ENCODE measurements at places on chromosomes 6 and 20.

GRCh38 chr20:3787324-3788014 is 929 bp upstream of the CENPB start:
- no peak for DNase-seq

DNA sequence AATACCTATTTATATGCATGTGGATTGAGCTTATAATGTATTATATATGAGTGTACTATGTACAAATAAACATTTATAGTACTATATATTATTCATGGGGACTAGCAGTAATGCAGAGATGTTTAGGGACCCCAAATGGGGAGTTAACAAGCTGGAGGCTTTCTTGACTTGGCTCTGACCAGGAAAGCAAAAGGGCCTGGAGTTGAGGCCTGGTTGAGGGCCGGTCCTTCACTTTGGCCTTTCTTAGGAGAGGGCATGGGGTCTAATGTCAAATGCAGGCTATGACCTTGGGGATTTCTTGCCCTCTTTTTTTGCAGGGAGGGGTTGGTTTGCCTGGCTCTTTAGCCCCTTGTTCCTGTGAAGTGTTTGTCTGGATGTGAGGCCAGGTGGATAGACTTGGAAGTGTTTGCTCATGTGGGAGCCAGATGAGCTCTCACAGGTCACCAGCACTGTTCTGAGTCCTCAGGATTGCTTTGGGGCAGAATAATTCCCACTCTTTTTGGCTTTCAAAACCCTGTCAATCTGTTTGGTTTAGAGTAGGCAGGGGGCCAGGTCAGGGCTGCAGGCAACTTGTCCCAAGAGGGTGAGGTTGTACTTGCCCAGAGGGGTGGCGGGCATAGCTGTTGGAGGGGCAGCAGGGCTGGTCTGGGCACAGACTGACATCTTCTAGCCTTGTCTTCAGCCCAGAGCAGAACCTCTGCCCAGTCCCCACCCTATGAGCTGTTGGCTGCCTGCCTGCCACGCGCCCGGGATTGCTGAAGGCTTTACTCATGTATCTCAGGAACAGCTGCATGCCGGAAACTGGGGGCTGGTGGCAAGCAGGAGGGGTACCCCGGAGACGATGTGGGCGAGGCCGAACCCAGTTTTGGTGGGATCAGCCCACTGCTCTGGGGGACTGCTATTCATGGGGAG is 14.6 kb downstream of the TJAP1 start:
- DNase-seq, result no peak

- peak; percentile 53 for DNase-seq
These were observed 769 bp upstream of the TRPC4AP start for GRCh38 chr20:35093267-35093884.

DNA sequence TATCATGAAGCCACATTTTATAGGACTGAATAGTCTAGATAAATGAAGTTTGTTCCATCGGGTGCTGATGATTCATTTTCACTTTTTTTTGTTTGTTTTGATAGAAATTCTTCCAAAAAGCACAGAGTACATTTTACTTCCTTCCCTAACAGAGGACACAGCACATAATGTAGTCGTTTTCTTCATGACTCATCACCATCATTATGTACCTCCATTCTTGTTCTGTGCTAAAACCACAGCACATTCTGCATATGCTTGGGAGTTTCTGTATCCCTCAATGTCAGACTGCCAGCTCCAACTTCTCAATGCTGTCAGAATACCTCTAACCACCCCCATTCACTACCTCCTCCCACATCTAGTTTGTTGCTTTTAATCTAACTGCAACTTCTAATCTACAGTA is 1004.9 kb upstream of the ADGRB3 start:
- no peak for DNase-seq

GRCh38 chr6:26552205-26552604 is 14.0 kb downstream of the HMGN4 start:
- no peak for DNase-seq

- DNase-seq, result no peak
These were observed 16.1 kb downstream of the PPIL1 start for GRCh38 chr6:36858407-36858981.

- DNase-seq, result no peak
These were observed 1126.4 kb upstream of the CITED2 start for GRCh38 chr6:140500849-140501248.

GRCh38 chr6:26550250-26550993 is 12.3 kb downstream of the HMGN4 start:
- DNase-seq, result peak; percentile 77

DNA sequence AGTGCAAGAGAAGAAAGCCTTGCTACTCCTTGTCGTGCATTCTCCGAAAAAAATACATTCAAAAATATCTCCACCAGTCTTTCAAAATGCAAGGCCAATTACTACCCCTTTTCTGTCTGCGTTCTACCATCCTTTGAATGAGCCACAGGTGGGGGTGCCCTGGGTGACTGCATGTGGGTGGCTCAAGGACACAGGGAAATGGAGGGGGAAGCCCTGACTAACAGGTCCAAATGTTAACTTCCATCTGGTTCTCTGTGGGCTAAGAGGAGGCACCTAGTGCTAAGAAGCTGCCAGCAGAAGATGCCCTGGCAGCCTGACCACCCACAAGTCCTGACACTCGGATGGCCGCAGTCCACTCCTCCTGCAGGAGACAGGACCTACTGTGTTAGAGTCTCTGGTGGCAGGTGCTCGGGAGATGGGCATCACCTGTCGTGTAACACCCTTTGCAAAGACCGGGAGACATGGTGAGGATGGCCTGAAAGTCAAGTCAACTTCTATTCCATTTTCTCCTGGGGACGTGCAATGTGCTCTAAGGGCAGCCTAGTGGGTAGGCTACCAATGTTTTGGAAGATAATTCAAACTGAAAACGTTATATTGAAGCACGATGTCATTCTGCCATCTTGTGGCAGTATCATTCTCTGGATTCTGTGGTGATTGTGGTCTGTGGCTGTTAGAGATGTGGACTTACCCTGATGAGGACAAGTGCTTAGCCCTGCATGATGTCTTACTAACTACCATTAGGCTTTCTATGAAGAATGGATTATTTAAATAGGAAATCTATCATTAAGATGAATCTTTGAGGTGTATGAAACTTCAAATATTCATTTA is 27.4 kb upstream of the IGF2R start:
- no peak for DNase-seq

- no peak for DNase-seq
These were observed 30.0 kb downstream of the ALDH5A1 start for GRCh38 chr6:24524805-24525204.

DNA sequence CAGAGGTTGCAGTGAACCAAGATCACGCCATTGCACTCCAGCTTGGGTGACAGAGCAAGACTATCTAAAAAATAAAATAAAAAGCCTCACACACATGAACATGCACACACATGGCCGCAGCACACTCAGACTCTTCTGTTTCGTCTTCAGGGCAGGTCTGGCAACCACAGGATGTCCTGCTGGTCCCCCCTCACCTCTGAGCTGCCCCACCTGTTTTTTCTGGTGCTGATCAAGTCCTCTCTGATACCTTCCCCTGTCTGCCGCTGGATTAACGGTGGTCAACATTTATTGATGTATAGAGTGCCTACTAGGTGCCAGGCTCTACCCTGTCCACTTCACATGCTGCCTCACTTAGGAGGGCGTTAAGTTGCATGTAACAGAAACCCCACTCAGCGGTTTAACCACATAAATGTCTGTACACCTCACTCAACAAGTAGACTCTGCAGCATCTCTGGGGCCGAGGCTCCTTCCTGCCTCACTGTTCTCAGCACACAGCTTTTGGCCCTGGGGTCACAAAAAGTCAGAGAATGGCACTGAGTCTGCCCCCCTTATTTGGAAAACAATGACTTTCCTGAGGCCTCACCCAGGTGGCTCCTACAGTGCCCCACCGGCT is 4.5 kb upstream of the AP5S1 start:
- peak; percentile 60 for DNase-seq

- no peak for DNase-seq
These were observed 3.1 kb downstream of the SEMG1 start for GRCh38 chr20:45209924-45210323.

DNA sequence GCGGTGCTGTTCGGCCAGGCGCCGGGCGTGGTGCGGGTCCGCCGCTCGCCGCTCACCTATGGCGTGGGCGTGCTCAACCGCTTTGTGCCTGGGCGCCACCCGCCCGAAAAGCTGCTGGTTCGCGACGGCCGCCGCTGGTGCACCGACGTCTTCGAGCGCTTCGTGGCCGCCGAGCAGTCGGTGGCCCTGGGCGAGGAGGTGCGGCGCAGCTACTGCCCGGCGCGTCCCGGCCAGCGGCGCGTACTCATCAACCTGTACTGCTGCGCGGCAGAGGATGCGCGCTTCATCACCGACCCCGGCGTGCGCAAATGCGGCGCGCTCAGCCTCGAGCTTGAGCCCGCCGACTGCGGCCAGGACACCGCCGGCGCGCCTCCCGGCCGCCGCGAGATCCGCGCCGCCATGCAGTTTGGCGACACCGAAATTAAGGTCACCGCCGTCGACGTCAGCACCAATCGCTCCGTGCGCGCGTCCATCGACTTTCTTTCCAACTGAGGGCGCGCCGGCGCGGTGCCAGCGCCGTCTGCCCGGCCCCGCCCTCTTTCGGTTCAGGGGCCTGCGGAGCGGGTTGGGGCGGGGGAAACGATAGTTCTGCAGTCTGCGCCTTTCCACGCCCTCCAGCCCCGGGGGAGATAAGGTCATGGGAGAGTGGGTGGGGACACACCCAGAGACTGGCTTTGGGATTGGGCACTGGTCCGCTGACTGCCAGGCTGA is 15.7 kb downstream of the ADISSP start:
- peak; percentile 70 for DNase-seq

DNA sequence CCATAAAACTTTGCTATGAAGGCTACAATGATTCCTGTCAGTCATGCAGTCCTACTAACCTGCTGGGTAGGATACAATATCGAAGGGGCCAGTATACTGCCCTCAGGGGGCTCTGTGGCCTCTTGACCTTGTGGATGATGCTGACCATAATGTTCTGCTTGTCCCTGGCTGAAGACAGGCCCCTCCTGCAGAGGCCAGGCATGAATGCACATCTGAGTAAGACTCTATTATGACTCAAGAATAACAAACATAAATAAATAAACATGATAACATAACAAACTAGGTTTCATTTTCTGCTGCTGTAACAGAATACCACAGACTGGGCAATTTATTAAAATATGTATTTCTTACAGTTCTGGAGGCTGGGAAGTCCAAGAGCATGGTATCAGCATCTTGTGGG is 44.0 kb upstream of the POU5F1 start:
- DNase-seq, result no peak

Measured in stimulated activated CD8-positive, alpha-beta memory T cell treated with anti-CD3 and anti-CD28 coated beads, Interleukin-4, amount 100 ng/mL, for 48 hours (primary cell).